ENCODE measurements at places on chromosomes 3 and 15.

DNA sequence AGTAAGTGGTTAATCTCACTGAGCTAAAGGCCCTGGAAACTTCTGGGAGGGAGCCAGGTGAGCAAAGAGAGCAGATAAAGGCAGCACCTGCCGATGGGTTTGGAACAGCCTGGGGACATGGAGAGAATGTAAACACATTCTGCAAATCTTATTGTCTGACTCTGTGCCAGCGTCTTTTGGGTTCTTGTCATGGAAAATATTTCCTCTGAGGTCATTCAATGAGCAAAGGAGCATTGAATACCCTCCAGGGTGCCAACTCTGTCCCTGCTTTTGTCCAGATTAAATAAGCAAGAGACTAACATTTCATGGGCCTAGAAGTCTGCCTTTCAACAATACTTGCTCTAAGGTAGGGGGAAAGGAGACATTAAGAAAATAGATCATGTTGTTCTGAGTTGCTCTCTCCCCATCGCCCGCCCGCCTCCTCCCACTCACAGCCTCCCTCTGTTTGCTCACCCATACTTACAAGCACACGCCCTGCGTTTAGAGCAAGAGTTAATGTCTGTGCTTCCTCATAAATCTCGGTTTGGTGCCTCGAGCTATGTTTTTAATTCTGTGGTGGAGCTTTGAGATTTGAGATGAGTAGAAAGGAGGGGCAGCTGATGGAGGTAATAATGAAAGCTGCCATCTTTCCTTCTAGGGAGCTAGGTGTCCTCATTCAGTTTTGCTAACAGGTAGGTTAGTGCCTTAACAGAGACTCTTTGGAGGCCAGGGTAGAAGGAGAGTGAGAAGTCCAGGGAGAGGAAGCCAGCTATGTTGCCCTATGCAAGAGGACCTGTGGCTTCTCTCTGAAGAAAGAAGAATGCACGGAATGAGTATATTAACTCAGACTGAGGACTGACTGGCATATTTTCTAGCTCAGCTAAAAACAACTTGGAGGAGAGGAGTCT lies 132.9 kb downstream of the TPRG1 start:
- DNase-seq, result no peak

GRCh38 chr3:195556390-195556789 lies 13.3 kb upstream of the PPP1R2 start:
- peak; percentile 48 for DNase-seq

- DNase-seq, result no peak
These were observed 3.1 kb downstream of the TSPAN3 start for GRCh38 chr15:77067691-77068367.

DNA sequence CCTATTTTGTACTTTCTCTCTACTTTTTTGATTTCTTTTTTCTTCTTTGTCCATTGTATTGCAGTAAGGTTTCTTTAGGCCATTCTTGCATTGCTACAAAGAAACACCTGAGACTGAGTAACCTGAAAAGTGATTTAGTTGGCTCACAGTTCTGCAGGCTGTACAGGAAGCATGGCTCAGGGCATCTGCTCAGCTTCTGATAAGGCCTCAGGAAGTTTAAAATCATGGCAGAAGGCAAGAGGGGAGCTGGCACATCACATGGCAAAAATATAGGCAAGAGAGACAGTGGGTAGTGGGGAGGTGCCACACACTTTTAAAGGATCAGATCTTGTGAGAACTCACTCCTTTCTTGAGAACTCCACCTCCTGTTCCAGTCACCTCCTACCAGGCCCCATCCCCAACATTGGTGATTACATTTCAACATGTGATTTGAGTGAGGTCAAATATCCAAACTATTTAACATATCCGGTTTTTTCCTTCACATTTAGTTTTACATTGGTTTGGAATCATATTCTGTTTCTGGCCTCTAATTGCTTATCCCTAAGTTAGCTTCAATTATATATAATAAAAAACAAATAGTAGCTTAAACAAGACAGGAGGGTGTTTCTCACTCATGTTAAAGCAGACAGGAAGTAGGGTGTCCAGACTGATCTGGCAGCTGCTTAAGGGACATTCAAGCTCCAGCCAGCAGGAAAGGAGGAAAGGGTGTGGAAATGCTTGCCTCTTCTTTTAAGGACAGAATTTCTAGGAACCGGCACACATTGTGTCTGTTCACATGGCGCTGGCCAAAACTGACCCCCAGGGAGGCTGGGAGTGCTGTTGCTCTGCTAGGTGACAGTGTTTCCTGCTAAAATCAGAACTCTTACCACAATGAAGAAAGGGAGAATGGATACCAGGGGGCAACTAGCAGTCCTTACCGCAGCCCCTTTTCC lies 28.8 kb upstream of the SKOR1 start:
- DNase-seq, result no peak

DNA sequence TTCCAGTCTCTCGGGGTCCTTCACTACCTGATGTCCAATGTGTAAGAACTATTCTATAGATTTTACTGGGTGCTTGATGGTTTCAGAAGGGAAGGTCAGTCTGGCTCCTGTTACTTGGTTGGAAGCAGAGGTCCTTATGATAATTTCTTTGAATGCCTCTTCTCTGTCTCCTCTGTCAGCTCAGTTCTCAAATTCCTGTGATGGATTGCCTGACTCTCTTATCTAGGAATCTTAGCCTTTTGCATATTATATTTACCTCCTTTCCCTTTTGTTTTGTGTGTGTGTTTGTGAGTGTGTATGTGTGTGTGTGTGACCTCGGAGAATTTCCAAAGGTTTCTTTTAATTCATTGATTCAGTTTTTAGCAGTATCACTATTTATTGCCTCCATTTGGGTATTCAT lies 88.2 kb downstream of the ARNT2 start:
- no peak for DNase-seq

GRCh38 chr15:74245342-74245931 lies 9.3 kb downstream of the CCDC33 start:
- peak; percentile 65 for DNase-seq

GRCh38 chr3:43606284-43606683 lies 15.5 kb downstream of the ANO10 start:
- DNase-seq, result no peak

DNA sequence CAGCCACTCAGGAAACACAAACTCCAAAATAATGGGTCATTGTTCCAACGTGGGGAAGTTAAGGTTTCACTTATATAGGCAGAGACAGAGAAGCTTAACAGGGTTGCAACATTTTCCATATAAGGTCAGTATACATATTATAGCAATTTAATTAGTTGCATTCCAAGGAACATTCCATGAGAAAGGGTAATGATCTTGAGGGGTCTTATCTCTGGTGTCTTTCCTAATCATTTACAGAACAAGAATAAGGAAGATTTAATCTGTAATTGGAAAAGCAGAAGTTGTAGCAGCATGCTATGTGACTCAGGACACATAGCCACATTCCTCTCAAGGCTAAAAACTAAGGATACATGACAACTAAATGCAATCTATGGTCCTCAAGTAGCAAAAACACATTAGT lies 4.9 kb downstream of the MNS1 start:
- no peak for DNase-seq

DNA sequence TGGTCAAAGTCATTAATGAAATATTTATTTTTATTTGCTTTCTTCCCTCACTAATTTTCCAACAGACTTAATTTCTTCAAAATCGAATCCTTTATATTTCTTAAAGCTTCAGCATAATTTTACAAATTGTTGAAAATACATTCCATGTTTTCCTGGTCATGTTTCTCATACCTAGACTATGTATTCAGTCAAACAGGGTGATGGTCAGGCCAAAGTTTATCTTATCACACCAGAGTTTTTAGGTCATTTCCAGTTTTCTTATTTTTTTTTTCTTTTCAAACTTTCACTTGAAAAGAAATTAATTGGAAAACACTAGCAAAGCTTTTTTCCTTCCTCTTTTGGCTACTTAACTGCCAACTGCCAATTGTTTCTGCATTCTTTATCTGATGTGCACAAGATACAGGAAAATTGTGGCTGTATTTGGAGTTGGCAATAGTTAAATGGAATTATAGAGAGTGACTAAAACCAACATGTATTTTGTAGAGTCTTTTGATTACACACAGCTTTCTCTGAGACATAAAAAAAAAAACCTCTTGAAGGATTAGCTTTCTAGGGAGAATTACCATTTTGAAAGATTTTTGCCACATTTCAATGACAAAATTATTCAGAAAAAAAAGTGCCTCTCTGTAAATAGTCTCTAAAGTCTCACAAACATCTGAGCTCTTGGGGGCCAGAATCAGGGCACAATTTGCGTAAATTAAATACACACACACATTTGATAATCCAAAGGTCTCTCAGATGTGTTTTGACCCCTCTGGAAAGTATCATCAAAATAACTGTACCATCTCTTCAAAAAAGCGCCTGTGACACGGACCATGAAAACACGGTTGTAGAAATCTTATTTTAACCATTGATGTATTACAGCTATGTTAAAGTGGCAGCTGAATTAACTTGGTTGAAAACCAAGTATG lies 603.2 kb upstream of the KCNMB2 start:
- DNase-seq, result no peak

DNA sequence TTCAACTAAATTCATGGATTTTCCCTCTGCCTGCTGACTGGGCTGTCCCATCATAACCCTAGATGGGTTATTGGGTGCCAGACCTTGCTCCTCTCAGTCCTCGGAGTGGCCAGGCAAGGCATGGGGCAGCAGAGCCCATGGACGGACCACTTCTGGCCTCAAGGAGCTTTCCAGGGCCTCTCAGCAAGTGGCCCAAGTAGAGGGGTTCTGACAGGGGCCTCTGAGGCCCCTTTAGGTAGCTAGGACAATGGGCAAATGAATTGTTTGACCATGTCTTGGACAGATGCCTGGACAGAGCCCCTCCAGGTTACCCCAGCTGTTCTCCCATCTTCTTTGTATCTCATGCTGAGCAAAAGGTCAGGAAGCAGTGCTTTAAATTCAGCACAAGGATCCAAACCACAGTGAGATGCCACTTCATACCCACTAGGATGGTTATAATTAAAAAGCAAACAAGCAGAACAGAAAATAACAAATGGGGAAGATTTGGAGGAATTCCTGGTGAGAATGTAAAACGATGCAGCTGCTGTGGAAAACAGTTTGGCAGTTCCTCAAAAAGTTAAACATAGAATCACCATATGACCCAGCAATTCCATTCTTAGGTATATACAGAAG lies 61.6 kb downstream of the SPSB4 start:
- no peak for DNase-seq

DNA sequence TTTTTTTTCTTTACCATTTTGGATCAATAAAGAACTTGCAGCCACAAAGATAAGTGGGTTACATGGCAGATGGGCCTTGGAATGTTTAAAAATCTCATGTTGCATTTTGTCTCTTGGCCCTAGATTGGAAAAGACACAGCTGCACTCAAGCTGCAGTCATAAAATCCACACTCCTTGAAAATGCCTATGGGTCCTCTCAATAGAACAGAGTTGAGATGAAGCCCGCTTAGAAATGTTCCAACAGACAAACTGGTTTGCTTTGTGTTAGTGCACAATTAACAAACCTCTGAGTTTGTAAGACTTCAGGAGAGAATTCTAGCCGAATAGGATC lies 401.2 kb upstream of the CDIN1 start:
- DNase-seq, result no peak

GRCh38 chr3:117756563-117756962 lies 1047.0 kb downstream of the TUSC7 start:
- DNase-seq, result no peak

DNA sequence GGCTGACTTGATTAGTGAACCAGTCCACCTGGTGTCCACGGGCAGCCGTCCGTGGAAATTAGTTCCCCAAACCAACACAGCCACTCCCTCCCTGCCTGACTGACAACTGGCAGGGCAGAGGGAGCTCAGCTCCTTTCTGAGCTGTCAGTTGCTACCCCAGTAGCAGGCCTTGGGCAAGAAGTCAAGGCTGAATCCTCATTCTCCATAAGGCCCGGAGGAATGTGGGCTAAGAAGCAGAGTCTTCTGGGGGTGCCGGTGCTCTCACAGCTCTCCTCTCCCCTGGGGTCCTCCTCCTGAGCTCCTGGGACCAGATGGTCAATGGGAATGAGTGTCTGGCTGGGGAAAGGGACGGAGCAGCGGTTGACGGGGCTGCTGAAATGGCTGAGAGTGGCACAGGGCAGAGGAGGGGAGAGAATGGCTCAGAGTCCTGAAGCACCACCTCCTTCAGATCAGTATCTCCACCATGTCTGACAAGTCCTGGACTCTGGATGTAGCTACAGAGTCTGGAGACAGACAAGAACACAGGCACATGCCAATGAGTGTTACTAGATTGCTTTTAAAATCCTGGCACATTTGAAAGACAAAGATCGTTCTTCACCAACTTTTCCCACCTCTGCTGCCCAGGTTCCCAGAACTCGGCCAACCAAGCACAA lies 16.9 kb downstream of the AMOTL2 start:
- DNase-seq, result no peak

- DNase-seq, result no peak
These were observed 60.3 kb upstream of the TRA2B start for GRCh38 chr3:185998136-185998535.

- no peak for DNase-seq
These were observed 18.0 kb upstream of the EBLN2 start for GRCh38 chr3:73043414-73043813.

DNA sequence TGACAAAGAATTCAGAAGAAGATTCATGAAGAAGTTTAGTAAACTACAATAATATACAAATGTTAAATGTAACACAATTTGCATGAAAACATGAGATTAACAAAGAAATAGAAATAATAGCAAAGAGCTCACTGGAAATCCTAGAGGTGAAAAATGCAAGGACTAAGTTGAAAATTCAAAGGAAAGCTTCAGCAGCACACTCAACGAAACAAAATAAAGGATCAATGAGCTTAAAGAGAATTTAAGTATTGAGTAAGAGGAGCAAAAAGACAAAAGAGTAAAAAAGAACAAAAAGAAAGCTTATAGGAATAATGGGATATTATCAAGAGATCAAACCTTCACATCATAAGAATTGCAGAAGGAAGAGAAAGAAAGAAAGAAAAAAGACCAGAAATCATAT lies 583.8 kb upstream of the NECTIN3 start:
- no peak for DNase-seq

DNA sequence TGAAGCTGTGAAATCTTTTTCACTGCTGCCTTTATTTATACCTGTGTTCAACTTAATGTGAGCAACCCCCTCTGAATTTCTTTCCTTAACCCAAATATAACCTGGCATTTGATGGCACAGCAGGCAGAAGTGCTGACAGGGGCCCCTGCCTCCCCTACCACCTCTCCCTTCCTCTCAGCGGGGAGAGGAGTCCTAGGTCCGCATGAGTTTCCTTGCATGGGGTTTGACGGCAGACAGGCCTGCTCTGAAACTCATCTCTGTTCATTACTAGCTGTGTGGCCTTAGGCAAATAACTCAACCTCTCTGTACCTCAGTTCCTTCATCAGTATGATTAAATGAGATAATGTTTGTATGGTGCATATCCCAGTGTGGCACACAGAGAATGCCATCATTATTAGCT lies 79.7 kb downstream of the SEC22A start:
- no peak for DNase-seq

GRCh38 chr15:76912430-76912829 lies 7.3 kb upstream of the SCAPER start:
- DNase-seq, result no peak

DNA sequence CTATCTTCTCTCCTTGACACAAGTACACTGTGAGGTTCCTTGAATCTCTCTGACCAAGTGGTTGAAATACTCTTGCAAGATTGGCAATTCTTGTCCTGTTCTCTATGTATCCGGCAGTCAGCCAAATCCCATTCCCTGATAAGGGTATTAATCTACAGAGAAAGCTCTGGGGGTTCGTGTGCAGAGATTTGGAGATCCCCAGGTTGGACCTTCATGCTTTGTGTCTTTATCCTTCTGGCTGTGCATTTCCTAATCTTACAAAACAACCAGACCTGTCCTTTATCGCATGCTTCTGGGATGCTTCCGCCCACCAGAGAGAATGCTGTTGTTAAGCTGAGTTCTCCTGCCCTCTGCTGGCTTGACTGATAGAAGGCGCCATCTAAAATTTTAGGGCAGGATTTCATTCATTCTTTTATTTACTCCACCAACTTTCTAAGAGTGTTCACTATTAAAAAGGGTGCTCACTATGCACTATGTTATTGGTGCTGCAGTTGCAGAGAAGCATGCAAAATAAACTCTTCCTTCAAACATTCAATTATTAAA lies 8.6 kb upstream of the SST start:
- DNase-seq, result no peak

Data from dorsolateral prefrontal cortex (tissue), 122 donors.